Hepatic stellate cell (primary cell): ENCODE measurements at places on chromosomes 1 and 21.

DNA sequence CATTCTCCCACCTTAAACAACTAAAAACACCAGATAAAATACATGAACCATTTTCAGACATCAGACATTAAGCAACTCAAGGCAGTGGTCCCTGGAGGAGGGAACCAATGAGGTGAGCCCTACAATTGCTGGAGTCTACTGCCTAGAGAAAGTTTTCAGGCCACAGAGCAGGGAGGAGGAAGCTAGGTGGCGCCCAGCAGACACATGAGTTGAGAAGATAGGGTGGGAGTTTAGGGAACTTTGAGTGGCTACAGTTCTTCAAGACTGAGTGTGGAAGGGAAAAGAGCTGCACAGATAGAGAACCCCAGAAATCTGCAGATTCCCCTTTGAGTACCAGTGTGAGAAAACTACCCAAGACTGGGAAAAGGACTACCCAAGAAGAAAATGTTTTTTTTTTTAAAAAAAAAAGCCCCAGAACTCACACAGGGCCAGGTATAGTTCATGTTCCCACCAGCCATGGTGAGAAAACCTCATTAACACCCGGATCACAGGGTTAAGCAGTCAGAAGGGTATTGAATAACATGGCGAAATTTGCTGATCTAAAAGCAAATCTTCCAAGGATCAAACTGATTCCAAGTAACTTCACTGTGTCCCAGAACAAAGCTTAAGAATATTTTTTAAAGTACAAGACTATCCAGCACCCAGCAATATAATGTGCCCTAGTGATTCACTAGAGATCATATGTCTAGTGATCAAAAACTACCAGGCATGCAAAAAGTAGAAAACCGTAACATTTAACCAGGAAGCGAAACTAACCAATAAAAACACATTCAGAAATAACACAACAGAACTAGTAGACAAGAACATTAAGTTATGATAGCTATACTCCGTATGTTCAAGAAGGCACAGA lies 12.0 kb downstream of the ALDH9A1 start:
- no peak for DNase-seq

- DNase-seq = no peak
These were observed 90.8 kb upstream of the SLC2A1 start for GRCh38 chr1:43049481-43049880.

DNA sequence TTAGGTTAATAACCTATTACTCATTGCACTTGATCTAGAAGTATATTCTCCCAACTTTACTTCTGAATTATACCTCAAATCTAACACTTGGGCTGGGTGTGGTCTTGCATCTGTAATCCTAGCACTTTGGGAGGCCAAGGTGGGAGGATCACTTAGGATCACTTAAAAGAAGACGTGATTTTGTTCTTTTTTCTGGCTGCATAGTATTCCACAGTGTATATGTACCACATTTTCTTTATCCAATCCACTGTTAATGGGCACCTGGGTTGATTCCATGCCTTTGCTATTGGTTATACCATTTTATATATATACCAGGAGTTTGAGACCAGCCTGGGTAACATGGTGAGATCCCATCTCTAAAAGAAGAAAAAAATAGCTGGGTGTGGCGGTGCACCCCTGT lies 48.5 kb upstream of the TSNAX start:
- no peak for DNase-seq

DNA sequence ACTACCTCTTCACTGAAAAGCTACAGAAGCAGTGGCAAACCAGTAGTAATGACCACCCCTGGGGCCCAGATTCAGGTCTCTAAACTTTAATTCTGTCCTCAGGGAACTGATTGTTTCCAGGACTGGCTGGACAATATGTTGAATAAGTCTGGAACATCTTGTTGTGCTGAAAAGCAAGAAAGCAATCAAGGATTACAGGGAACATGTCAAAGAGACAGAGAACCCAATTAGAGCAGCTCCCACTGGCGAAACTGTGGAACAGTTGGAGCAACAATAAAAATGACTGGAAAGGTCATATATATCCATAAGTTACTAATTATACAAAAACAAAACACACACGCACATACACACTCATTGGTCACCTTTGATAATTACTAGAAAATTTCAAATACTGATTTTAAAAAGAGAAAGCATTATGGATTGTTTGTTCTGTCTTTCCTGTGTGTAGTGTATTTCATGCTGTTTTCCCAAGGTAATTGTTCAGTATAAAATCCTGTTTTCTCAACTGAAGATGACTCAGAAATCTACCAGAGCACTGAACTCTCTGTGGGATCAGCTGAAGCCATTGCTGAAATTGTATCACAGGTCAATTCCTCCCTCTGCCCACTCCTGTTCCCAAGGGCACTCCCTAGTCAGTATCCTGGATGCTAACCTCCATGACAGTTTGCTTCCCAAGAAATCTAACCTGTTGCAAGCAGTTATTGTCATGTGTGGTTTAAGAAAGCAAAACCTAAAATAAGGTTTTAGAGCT lies 83.6 kb upstream of the RGS1 start:
- DNase-seq = peak; percentile 19

DNA sequence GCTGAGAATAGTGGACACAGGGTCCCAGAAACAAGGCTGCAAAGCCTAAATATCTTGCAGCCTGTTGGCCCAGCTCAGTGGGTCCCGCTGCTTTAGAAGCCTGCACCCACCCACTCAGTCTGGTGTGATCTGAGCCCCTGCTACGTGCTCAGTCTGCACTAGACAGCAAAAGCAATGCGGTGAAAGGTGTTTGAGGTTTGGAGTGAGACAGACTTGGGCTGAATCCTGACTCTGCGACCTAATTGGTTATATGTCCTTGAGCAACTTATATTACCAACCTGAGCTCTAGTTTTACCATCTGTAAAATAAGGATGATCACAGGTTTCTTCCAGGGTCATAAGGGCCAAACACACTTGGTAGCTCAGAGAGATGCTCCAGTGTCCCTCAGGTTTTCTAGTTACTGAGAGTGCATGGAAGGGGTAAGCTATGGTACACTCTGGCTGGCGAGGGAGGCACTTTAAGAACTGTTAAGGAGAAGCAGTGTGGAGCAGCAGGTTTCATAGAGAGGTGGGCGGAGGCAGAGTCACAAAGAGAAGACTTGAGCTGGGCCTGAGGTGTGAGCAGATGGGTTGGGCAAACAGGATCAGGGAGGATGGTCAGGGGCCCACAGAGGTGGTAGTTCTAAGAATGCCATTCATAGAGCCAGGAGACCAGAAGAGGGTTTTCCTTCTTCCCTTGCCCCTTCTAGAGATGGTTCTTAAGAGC lies 10.1 kb downstream of the TMEM200B start:
- no peak for DNase-seq

GRCh38 chr21:17231124-17231523 lies 281.7 kb upstream of the CXADR start:
- DNase-seq = no peak

- peak; percentile 20 for DNase-seq
These were observed 42.0 kb downstream of the COLGALT2 start for GRCh38 chr1:183995322-183996039.

DNA sequence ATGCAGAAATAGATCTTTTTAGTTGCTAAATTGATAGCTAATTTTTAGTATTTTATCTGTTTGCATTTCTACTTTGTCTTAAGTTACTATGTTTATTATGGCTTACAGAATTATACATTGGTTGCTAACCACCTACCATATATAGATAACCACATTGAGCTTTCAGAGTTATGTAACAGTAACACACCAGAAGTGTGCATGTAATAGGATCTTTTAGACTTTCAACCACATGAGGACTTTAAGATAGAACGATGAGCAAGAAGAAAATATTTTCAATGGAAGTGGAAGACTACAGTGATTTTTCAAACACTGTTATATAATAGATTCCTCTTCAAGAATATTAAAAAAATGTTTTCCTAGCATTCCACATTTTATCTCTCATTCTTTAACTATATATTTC lies 28.8 kb downstream of the TOR1AIP1 start:
- DNase-seq = no peak

GRCh38 chr1:111212634-111213335 lies 12.3 kb upstream of the DENND2D start:
- DNase-seq = no peak

DNA sequence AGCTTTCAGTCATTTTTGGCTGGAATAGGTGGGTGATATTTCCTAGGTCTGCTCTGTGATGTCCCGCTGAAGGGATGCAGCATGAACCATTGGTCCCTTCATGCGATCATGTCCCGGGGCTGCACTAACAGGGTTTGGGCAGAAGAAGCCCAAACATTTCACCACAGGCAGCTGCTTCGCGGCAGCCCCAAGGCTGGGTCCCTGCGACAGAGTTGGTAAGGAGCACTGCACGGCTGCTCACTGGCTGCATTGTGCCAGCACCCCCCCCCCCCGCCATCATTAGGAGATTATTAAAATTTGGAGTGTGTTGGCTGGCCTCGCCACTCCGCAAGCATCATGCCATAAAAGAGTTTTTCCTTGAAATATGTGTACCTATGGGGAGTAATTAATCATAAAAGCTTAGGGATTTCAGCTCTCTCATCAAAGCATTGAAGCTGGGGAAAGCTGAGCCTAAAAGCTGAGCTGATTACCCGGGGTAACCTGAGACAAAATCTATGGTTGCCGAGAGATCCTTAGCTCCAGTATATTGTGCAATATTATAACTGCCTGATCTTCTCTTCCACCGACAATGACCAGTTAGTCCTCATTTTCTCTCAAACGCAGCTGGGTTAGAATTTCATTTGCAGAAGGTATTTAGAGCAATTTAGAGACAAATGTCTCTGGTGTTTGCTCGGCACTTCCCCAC lies 62.5 kb downstream of the PEX14 start:
- DNase-seq = no peak

- peak; percentile 62 for DNase-seq
These were observed 16.5 kb upstream of the AGTRAP start for GRCh38 chr1:11719313-11720032.

GRCh38 chr1:118815909-118816308 lies 172.2 kb downstream of the TBX15 start:
- DNase-seq = no peak

- DNase-seq = no peak
These were observed 5.6 kb upstream of the ATP1A1 start for GRCh38 chr1:116367256-116367945.

GRCh38 chr1:46128344-46128743 lies 4.1 kb downstream of the PIK3R3 start:
- no peak for DNase-seq

DNA sequence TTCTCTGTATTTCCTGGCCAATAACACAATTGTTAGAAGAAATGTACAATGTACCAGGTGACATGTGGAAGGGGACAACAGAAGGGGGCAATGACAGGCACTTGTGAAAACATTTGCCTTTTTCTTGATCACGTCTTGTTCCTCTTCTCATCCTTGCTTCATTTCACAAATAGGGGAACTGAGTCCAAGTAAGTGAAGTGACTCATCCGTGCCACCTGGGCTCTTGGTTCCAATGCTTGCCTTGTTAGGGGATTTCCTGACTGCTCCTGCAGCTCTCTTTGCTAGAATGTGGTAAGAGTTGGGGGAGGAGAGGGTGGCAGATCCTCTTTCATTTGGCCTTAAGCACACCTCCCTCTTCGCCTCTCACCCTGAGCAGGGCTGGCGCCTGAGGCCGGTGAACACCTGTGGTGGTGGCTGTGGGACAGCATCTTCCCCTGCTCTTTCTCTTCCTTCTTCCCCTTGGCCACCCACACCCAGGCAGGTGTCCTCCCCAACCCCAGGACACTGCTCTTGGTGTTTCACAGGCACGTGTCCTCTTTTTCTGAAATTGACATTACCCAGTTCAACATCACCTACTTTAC lies 2.2 kb upstream of the RHEX start:
- no peak for DNase-seq

DNA sequence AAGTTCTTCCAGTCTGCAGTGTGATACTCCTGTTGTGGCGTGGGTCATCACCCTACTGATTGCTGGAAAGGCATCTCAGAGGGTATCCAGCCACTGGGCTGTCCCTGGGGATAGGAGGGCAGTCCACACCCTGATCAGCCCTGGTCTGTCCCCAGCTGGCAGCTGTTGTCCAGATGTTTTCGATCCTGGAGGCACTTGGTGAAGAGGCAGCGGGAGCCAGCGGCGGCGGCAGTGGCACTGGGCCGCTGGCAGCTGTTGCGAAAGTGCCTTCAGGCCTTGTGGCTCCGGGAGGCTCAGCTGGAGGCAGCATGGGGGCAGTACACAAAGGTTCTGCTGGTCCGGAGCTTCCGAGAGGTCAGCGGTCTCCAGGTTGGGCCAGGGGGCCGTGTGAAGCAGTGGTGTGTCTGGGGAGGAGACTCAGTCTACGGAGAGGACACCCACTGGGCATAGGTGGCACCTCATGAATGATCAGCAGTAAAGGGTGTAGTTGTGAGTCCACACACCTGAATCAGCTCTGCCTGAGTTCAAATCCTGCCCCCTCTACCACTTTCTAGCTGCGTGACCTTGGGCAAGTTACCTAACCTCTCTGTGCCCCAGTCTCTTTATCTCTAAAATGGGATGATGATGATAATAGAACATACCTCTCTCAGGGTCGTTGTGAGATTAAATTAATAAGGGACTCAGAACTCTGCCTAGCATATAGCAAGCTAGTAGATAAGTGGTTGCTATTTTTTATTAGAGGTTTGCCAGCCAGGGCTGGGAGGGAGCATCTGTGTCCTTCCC lies 6.1 kb downstream of the C1orf167 start:
- DNase-seq = no peak

GRCh38 chr1:43636006-43636641 lies 13.8 kb upstream of the KDM4A start:
- no peak for DNase-seq

GRCh38 chr1:34500451-34500850 lies 254.4 kb upstream of the GJB5 start:
- no peak for DNase-seq

DNA sequence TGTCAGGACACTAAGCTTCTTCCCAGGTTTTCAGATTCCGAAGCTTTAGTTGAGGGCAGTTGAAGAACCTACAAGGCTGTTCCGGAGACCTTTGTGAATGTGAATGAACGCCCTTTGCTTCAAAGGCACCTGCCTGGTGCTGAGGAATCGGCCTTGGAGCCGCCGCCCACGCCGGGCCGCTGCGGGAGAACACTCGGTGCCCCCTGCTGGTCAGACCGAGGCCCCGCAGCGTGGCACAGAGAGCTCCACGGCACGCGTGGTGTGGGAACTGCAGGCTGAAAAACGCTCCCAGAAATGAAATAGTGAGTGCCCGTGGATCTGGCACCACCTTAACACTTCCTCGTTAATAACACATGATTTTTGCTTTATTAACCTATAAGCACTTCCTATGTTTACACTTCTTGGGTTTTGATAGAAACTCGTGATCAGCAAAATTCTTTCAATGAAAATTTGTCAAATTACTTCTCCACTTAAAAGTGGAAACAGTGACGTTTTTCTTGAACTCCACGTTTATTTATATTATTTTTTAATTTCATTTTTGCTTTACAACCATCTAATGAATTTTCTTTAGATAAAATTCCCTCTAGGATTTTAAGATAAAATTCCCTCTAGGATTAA lies 460.6 kb downstream of the DSCAM start:
- DNase-seq = no peak

GRCh38 chr21:41883582-41883981 lies 4.4 kb upstream of the PRDM15 start:
- no peak for DNase-seq

- DNase-seq = no peak
These were observed 197.5 kb upstream of the KIAA0040 start for GRCh38 chr1:175390081-175390481.

- DNase-seq = no peak
These were observed 13.3 kb upstream of the ETV3 start for GRCh38 chr1:157151506-157151905.
